ENCODE measurements at places on chromosomes 7 and 10.

GRCh38 chr7:101420436-101420835, 57.8 kb downstream of the COL26A1 start:
- no peak for DNase-seq

- peak; percentile 28 for DNase-seq
Measured at GRCh38 chr7:151115121-151115835, 29.0 kb downstream of the AGAP3 start.

GRCh38 chr7:31493714-31494181, 20.1 kb upstream of the ITPRID1 start:
- DNase-seq, result no peak

DNA sequence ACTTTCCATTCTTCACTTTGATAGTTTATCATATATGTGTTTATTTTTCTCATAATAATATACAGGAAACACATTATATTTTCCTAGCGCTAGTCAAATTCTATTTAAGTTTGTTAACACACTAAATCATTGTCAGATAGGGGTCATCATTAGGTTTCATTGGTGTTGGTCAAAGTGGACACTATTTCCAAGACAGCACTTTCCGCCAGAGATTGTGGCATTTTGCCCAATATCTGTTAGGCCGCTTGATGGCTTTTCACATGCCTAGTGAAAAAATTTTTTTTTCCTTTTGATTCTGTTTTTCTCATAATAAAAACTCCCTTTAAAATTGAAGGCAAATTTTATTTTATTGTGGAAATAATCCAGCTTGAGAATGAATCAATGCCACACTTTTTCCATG, 495.4 kb upstream of the AKR1E2 start:
- no peak for DNase-seq

- DNase-seq, result no peak
Measured at GRCh38 chr7:153588586-153588985, 463.6 kb upstream of the DPP6 start.

- DNase-seq, result no peak
Measured at GRCh38 chr10:18490755-18491154, 160.6 kb downstream of the NSUN6 start.

DNA sequence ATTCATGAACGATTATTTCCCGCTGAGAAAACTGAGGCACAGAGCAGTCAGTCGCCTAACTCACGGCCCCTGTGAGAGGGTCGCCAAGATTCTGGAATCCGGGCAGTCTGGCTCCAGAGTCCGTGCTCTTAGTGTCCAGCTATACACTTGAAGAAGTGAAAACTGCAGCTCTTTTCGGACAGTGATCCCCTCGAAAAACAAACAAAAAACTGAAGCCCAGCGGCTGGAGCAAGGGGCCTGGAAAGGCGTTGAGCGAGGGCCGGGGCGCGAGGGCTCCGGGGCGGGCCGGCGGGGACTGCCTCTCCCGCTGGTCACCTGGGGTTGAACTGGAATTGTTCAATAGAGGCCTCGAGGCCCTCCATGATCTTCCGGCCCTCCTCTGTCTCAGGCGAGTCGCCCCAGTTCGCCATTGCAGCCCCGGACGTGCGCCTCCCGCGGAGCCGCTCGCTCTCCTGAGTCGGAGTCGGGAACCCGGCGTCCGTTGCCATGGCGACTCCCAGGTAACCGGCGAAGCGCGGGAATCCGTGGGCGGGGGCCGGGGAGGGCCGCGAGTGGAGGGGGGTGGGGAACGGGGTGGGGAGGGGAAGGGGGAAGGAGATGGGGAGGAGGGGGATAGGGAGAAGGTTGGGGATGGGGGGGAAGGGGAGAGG, 881 bp downstream of the C10orf67 start:
- DNase-seq, result peak; percentile 48

GRCh38 chr7:101906291-101907240, 89.1 kb downstream of the CUX1 start:
- no peak for DNase-seq

DNA sequence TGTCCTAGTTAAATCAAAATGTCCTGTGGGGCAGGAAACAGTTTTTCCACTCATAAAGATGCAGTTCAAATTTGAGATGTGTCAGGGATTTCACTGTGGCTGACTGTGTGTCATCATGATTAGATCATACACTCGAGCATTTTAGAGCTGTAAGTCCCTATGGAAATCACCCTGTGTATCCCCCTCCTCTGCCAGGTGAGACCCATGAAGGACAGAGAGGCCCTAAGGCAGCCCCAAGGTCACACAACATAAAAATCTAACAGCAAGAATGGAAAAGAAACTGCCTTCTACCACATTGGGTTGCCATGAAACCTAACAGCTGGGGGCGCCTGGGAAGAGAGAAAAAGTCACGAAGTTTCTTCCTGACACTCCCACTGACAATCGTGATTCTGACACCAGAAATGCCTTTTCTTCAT, 135.8 kb downstream of the KCNMA1 start:
- no peak for DNase-seq

GRCh38 chr7:52715701-52716100, 319.7 kb upstream of the POM121L12 start:
- no peak for DNase-seq

DNA sequence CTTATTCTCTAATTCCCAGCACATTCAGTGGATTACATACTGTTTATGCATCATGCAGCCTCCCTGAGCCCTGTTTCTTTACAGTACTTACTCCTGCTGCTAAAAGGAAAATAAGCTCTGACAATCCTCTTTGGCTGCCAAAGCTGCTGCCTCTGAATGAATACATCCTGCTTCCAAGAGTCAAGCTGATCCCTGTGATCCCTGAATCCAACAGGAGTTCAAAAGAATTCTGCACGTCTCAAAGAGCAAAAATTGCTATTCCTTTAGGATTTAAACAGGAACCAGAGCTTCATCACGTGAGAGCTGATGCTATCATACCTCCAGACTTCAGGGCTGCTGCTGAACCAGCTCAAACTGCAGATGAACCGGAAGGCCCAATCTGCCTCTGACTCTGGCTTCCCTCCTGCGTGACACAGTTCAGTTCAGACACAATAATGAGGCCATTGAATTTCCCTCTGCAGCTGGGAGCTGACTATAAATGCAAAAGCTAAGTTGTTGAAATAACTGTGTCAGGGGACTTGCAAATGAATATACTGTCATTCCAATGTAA, 851.0 kb upstream of the PHF14 start:
- no peak for DNase-seq

DNA sequence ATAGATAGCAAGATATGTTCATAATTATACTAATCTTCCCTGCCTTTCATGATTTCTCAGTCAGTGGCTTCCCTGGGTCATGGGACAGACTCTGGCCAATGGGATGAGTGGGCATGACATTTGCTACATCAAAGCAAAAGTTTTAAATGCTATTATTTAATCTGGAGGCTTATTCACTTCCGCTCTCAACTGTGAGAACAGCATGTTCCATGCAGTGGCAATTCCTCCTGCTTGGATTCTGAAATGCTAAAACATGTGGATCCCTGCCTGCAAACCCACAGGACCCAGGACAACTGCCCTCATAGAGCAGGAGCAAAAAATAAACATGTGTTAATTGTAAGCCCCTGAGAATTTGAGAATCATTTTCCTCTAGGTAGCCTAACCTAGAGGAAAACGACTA, 1412.4 kb upstream of the CELF2 start:
- no peak for DNase-seq

DNA sequence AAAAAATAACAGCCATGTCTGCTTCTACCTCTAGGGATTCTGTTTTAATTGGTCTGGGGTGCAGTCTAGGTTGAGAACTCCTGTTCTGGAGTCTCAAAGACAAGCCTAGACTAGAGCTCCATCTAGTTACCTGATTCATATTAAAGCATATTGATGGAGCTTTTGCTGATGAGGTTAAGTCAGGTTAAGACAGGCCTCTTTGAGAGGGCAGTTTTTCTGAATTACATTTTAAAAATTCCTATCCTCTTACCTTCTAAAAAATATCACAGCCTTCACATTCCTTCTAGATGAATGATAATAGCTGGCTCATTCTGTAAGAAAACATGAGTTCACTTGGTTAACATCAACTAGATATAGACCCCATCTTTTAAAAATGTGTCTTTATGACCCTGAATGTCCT, 28.9 kb downstream of the MGAM start:
- DNase-seq, result no peak

DNA sequence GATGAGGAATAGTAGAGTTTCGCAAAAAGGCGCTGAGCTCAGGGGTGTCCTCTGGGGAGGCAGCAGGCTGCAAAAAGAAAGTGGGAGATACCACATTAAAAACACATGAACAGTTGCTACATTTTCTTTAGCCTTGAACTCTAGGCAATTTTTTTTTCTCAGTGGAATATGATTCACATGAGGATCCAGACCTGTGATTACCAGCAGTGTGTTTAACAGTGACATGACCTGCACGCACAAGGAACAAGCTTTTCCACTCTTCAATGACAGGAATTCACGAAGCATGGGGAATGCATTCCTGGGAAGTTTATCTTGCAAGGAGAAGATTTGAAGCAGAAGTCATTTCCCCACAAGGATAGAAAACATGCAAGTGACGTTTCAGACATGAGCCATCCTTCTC, 161.6 kb downstream of the ITGA8 start:
- DNase-seq, result no peak

GRCh38 chr10:28722065-28722803, 44.9 kb downstream of the BAMBI start:
- no peak for DNase-seq

- no peak for DNase-seq
Measured at GRCh38 chr7:80918399-80918798, 452 bp downstream of the SEMA3C start.

GRCh38 chr7:1086588-1087464, 1.1 kb upstream of the GPER1 start:
- DNase-seq, result peak; percentile 59

DNA sequence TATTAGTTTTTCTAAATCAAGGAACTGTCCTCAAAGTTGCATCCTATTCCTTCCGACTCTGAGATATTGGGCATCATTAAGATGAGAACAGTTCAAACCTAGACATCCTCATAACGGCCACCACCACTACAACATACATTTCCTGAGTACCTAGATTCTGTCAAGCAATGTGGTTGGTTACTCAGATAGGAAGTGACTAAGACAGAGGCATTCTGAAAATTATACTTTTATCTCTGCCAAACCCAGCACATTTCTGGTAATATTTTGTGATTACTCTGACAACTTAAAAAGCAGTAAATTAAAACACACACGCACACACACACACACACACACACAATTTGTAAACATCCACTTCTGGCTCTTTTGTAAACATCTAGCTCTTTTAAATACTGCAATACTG, 291.2 kb upstream of the MEOX2 start:
- DNase-seq, result no peak

- no peak for DNase-seq
Measured at GRCh38 chr7:151210087-151210854, at the start of gene H2BK1. Gene H2BK1 (minus strand): TSS chr7:151210488. CDS start chr7:151210318, 170 bp downstream.

GRCh38 chr7:94276795-94277194, 117.9 kb upstream of the COL1A2 start:
- no peak for DNase-seq

DNA sequence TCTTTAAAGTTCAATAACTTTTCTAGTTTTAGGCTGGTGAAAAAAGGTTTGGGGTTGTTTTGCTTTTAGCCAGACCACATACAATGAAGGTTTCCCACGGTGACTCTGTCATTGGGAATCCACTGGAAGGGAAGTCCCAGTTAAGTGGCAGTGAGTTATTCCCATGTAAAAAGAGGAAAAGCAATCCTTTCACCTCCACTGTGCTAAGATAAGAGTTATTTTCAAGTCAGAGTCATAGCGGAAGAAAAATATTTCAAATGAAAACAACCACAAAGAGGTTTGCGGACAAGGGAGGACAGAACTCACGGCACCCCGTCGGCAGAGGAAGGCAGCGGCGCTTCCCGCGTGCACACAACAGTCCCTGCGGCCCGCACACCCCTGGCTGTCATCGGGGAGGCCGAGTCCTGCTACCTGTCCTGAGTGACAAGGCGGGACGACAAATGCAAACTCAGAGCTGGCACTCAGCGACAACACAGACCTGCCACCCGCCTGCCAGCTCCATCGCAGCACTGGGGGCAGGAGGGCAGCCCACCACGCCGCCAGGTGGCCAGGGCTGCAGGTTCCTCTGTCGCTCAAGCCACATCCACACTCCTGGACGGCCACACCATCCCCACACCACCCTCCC, 9.3 kb upstream of the PAPOLB start:
- DNase-seq, result no peak

DNA sequence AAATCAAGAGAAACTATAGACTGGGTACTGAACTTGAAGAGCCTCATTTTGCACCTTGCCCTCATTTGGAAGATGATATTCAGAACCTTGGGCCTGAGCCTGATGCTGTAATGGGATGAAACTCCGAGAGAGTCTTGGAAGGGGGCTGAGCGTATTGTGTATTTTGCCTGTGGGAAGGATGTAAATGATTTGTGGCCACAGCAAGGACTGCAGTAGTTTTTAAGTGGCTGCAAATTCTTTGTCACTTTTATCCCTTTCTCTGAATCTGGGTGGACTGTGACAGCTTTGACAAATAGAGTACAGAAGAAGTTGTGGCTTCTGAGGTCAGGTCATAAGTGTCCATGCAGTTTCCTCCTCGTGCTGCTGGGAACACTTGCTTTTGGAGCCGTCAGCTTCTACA, 221.2 kb downstream of the ADRA2A start:
- no peak for DNase-seq

GRCh38 chr7:30635798-30636197, 41.1 kb downstream of the GARS1 start:
- DNase-seq, result no peak

DNA sequence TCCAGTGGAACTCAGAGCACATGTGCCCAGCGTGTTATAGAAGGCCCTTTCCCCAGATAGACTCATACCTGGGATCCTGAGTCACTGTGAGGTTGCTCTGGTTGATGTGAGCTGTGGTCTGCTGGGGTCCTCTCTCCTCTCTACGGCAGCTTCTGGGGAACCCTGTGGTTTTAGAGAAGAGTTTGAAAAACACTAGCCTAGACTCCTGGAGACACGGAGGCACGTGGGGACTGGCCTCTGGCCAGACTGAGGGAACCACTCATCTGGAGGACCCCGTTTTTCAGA, 10.3 kb downstream of the ZNF775 start:
- no peak for DNase-seq

DNA sequence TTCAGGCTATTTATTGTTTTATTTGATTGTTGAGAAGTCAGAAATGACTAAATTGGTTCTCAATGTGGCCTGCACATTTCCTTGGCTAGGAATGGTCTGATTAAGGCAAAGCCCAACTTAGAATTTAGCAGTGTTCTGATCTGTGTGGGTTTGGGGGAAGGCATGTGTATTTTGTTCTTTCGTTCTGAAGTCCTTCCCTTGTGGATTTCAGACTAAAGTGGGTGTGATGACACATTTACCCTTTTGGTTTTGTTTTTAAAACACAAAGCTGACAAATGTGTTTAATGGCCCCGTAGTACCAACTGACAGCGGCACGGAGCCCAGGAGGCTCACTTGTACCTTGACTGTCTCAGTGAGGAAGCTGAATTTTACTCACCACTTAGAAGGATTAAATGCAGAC, 452.3 kb upstream of the GALNT17 start:
- no peak for DNase-seq

GRCh38 chr7:157293413-157293788, 43.4 kb upstream of the DNAJB6 start:
- DNase-seq, result no peak

DNA sequence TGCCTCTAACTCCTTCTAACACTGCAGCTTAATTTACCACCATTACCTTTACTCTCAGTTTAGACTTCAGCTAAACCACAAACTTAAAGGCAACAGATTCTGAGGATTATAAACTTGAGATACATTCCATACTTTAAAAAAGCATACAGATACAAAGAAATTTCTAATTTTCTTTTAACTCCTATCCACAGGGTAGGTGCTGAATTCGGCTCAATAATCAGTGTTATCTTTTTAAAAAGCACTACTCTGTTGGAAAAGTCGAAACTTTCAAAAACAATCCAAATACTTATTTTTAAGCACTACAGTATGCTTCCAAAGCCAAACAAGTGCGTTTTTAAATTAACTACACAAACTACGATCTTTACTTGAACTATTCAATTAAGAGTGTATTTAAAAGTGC, 1.0 kb downstream of the SMNDC1 start:
- DNase-seq, result no peak

Measured in stimulated activated CD4-positive, alpha-beta T cell treated with anti-CD3 and anti-CD28 coated beads, TNF-alpha, amount 100 ng/mL, for 1 hour (primary cell).